ENCODE measurements at places on chromosomes 4 and X.

DNA sequence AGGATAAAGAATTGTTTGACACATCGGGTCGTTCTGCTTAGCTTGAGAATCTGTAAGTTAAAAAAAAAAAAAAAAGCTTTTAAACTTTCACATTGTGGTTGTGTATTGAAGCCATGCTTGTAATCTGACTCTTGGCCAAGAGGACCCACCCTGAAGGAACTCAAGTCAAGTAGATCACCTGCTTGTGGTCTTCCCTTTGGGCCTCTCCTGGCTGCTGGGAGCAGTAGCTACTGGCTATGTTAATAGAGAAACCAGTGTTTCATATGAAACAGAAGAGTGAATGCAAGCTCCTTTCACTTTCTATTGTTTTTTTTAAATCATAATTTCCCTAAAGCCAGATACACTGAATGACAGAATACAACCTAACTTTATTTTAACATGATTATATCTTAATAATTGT lies 402.4 kb upstream of the NDST4 start:
- DNase-seq = no peak

DNA sequence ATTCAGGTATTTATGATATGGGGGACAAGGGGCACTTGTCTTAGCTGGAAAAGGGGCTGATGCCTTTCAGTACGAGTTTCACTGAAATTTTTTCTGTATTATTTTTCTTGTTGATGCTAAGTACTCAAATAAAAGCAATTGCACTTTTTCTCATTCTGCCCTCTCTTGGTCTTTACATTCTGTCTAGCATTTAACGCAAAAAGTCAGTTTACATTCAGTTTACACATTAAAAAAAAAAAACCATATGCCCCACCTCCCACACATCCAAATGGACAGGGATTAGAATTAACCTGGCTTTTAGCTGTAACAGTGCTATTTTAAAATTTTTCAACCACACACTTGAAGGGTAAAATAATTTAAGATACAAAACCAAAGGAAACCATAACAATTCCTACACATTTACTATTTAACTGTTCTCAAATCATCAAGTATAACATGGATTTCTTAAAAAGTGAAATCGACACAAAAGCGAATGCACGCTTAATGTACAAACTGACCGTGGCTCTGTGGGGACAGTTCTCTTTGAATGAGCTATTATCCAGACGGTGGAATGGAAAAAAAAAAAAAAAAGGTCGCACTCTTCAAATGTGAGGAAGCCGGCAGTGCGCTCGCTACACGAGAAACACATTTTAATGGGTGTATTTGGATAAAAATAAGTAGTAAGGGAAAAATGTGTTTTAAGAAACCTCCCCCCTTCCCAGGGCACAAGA lies 1.4 kb downstream of the AMMECR1 start:
- no peak for DNase-seq

DNA sequence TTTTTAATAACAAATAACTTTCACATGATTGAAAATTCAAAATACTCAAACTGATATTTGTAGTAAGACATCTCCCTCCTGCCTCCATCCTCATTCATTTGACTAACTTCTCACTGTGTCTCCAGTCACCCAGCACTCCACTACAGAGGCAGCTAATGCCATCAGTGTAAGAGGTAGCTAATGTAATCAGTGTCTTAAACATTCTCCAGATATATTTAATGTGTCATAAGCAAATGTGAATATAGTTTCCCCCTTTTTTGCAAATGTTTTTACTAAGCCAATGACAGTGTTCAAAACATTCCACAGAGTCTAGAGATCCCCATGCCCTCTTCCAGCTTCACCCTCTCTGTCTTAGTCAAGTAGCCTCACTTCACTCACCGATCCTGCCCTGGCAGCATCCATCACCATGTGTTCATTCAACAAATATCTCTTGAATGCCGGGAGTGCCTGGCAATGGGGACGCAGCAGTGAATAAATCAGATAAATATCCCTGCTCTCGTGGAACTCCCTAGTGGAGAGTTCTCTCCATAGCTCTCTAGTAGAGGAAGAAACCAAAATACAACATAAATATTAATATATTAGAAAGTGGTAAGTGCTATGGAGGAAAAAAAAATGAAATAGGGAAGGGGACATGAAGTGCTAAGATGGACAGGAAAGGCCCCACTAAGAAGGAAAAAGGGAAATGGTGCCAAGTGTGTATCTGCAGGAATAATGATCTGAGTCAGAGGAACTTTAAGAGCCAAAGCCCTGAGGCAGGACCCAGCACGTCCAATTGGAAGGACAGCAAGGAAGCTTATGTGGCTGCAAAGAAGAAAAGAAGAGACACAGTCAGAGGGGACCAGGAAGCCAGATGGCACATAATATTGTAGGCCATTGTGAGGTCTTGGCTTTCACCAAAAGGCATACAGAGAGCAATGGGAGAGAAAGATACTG lies 18.7 kb downstream of the SCFD2 start:
- no peak for DNase-seq

GRCh38 chr4:1170156-1170975 lies 2.0 kb downstream of the SPON2 start:
- no peak for DNase-seq

DNA sequence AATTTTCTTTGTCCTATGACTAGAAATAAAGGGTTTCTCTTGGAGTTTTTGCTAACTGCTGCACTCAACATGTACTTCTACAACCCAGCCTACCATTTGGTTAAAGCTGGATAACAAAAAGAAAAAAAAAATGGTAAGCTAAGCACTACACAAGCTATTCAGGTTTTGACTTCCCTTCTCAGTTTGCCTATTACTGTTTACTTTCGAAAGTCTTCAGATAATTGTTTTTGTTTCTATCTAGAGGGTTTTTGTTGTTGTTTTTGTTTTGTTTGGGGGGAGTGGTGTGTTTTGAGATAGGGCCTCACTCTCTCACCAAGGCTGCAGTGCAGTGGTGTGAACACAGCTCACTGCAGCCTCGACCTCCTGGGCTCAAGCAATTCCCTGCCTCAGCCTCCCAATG lies 46.6 kb downstream of the CLOCK start:
- no peak for DNase-seq

- DNase-seq = no peak
These were observed 247.4 kb downstream of the ADGRA3 start for GRCh38 chr4:22268350-22269025.

DNA sequence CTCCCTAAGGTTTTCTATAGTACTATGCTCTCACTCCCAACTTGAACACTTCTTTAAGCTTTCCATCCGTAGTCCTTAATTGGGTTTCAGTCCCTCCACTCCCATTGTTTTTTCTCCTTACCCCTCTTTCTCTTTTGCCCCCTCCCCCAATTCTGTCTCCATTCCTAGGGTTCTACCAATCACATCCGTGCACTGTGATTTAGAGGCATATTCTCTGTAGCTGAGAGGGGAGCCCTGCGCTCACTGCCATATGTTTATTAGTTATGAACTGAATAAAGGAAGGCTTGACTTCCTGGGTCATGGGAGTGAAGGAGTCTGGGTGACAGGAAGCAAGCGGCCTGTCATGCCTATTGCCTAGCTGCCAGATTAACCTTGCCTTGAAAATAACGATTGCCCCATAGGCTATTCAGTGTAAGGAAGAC lies 471 bp downstream of the MCTS1 start:
- DNase-seq = peak; percentile 9

DNA sequence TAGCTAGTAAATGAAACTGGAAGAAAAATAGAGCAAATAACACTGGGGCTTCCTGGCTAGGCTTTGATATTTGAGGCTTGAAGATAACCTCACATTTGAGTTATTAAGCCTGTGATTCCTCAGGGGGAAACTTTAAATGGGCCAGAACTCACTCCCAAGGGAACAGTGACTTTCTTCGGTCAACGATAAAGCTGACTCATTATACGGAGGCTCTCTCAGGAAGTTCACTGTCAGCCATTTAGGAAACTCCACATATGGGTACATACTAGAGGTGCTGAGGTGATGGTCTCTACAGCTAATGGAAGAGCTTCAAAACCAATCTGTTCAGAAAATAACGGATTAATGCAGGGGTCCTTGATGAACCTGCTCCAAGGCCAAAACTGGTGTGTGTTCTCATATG lies 120.8 kb downstream of the SH2D1A start:
- DNase-seq = no peak

DNA sequence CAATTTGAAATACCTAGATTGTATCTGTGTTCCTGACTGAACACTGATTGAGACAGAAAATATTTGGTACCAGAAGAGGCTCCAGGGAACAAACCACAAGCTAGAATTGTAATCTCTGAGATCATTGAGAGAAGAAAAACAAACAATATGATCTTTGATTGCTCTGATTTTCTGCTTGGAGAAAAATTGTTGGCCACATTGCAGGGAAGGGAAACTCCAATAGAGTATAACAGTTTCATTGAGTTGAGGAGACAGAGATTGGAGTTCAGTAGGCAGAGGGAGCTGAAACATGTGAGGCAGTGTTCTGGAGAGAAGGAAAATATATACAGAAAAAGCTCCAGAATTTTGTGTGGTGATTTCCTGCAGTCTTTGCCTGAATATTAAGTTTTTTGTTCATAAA lies 158.2 kb downstream of the C4orf33 start:
- DNase-seq = no peak

DNA sequence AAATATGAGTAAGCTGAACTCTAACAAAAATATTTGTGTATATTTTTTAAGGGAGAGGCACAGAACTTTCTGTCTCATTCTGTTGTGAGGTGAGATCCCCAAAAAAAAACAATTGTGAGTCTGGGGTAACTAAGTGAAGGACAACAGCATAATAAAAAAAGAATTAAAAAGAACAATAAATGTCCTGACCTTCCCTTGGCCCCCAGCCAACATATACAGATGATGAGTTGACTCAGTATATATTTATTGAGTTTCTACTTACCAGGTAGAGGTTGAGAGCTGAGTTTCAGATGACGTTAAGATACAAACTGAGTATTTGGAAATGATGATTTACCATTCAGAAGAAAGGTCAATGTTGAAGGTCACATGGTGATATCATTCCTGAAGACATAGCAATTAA lies 239.5 kb downstream of the KCNIP4 start:
- no peak for DNase-seq
